ENCODE measurements at places on chromosomes 1 and 21.

- DNase-seq, result no peak
These were observed 479.2 kb upstream of the USP24 start for GRCh38 chr1:55694310-55694801.

DNA sequence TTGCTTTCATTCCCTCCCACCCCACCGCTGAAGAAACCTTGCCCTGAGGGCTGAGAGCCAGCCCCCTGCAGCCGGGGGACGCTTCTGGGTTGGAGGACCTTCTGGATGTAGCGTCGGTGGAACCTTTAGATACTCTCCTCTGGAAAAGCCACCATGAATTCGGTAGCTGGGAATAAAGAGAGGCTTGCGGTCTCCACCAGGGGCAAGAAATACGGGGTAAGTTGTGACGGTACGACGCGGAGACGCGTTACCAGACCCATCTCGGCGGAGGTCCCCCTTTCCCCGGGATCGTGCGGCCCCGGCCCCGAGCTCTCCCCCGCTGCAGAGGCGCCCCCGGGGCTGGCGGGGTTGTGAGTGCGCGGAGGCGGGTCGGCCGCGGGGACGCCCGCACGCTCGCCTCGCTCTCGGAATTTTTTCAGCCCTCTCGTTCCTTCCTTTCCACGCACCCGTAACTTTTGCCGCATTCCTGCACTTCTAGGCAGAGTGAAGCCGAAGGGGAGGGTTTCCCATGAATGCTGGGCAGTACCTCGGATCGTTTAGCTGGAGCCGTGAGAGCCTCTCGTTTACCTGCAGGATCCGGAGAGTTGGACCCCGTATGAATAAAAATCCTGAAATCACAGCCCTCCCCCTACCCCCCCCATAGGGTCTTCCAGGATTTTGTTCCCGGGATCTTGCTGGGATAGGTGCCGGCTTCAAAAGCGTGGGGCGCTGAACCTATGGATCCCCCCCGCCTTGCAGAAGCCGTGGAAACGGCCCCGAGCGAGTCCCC lies 671 bp downstream of the KIF26B start:
- DNase-seq, result no peak

DNA sequence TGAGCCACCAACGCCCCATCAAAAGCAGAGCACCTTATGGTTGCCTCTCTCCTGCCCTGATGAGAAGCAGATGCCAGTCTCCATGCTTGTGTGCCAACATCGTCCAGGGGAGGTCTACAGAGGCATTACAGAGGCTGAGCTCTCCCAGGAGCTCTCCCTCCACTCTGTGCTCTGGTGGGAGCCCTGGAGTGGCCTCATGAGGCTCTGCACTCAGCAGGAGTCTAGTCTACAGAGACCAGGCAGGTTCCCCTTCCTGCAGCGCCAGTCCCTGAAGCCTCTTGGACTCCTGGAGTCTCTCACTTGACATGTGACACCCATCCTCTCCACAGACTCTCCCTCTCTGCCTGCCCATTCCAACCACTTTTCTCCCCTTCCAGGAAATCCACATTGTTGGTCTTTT lies 3.4 kb downstream of the DCST1 start:
- DNase-seq, result no peak

DNA sequence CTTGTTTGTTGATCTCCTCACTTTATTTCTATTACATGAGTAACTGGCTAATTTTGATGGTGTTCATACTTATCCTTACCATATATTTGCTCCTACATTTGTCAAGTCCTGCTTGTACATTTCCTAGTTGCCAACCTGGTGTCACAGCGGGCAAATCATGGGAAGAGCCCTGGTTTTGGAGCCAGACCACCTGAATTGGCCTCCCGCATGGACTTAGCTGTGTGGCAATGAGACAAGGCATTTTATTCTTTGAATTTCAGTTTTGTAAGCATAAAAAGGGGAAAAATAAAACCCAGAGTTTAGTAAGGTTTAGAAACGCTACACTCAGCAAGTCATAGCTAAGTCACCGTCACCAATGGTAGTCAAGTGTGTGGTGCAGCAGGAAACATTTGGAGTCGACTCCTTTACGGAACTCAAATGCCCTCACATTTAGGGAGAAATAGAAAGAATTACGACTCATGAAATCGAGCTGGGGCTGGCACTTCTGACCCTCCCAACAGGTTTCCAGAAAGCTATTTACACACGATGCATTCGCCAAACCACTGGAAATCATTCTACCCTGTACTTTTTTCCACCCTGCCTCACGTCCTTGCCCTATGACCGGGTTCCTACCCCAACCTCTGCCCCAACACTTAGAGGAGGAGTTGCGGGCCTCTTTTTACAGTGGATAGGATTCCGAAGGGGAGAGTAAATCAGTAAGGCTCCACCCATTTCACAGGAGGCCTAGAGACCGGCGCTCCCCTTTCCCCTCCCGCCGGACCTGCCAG lies 492 bp upstream of the PGM1 start:
- DNase-seq, result no peak

DNA sequence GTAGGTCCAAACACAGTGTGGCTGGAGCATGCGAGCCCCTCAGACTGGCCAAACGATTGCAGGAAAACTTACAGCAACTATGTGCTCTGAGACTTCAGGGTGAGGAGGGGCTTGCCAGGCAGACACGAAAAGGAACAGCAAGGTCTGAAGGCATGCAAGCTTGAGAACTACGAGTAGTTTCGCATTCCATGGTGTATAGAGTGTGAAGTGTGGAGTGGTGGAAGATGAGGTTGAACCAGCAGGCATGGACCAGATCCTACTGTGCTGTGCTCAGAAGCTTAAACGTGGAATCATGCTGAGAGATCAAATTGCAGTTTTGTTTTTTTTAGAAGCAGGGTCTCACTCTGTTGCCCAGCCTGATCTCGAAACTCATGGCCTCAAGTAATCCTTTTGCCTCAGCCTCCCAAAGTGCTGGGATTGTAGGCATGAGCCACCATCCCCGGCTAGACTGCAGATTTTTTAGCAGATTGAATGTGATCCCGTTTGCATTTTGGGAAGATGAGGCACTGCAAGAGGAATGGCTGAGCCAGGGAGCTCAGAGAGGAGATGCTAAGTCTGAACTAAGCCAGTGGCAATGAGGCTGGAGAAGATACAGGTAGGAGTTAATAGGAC lies 5.1 kb upstream of the TFAP2E start:
- DNase-seq, result no peak

DNA sequence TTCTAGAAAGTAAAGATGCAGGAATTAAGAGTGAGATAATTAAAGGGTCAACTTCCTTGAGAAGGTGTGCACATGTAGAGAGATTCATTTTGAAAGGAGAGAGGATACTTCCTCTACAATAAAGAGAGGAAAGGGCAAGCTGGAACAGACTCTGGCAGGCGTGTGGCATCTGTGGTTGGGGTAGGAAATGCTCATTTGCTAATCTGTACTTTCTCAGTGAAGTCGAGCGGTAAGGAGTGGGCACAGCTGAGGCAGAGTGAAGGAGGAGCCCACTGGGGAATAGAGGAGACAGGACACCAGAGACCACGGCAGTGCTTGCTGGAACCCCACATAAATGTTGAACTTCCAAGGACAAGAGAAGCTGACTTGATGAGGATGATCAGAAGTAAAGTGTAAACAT lies 49.1 kb downstream of the PCSK9 start:
- no peak for DNase-seq

DNA sequence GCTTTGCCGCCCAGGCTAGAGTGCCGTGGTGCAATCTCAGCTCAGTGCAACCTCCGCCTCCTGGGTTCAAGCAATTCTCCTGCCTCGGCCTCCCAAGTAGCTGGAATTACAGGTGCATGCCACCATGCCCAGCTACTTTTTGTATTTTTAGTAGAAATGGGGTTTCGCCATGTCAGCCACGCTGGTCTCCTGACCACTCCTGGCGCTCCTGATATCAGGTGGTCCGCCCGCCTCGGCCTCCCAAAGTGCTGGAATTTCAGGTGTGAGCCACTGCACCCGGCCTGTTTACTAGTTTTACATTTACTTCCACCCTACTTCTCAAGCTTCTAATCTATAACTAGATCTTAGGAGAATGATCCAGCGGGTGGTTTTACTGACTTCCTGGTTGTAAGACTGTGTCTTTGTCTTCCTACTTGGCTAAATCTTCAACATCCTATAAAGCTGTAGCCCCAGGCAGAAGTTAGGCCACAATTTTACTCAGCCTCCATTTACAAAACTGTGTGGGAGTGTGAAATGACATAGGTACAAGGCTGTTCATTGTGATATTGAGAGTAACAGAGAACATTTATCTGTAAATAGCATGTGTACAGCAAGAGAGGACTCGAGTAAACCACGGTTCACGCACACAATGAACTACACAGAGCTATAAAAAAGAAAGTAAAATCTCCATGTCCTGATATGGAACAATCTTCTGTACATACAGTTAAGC lies 9.6 kb upstream of the POU2F1 start:
- no peak for DNase-seq

- no peak for DNase-seq
These were observed 187.0 kb downstream of the ETS2 start for GRCh38 chr21:38992737-38993136.

DNA sequence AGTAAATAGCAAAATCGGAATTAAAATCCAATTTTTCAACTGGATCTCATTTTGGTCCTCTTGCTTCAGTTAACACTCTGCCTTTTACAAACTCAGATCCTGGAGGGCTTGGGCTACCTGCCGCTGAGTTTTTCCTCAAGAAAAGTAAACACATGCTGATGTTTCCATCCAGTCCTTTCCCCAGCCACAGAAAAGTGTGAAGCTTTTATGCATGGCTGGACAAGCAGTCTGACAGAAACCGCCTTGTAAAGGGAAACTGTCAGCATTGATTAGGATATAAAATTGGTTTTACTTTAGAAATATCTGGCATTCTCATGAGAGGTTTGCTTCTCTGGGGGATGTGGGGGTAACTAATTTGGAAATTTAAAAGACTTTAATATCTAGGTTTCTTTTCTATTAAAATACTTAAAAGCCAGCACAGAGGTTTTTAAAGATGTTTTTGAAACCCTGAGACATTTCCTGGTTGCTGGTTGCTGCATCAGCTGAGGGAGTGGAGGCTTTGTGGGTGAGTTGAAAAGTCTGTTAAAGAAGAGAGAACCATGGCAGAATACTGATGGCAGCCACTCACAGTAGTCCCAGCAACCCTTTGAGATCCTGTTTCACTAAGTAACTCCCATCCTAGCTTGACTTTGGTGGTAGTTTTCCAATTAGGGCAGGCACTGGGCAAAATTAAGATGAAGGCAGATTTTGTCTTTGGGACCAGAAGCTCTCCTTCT lies 238.3 kb downstream of the PAPPA2 start:
- no peak for DNase-seq

GRCh38 chr1:55468142-55468795 lies 253.1 kb upstream of the USP24 start:
- no peak for DNase-seq

GRCh38 chr1:33074193-33074945 lies 6.6 kb upstream of the AZIN2 start:
- no peak for DNase-seq

GRCh38 chr1:89081005-89081404 lies 16.0 kb upstream of the GBP1 start:
- no peak for DNase-seq

- DNase-seq, result no peak
These were observed 5.0 kb downstream of the JMJD4 start for GRCh38 chr1:227729881-227730629.

DNA sequence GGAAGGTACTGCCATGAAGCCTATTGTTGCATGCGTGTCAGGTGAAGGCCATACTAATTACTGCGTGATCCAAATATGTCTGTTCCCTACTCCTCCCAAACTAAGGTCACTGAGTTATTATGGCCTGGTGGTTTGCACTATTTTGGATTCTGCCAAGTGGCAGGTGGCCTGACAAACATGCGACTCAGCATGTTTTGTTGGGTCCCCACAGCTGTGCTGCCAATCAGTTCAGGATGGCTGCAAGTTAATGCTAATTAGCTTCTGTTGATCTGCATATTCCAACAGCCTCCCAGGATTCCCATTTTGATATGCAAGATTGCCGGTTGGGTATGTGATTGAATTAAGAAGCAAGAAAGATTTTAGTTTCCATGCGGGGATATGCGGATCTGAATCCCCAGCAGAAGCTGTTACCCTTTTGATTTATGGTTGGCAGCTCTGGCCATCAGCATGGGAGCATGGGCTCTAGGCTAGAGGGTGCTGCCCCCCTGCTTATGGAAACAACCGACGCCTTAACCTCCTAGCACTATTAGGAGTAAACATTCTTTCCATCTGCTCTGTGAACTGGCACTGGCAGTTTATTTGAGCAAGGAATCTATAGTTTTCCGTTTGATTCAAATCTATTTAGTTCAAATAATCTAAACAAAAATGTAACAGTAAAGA lies 429.8 kb upstream of the C1orf87 start:
- no peak for DNase-seq

DNA sequence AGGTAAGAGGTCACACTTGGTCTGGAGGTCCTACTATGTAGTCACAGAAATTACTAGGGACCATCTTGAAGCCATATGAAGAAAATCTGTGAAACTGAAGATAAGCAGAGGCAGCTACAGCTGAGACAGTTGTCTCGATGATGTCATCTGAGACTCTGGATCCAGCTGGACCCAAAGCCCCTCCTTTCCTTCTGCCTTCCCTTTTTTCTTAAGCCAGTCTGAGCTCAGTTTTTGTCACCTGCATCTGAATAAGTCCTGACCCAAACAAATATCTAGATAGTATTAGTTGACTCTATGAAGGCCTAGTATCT lies 143.3 kb downstream of the ETS2 start:
- DNase-seq, result no peak

DNA sequence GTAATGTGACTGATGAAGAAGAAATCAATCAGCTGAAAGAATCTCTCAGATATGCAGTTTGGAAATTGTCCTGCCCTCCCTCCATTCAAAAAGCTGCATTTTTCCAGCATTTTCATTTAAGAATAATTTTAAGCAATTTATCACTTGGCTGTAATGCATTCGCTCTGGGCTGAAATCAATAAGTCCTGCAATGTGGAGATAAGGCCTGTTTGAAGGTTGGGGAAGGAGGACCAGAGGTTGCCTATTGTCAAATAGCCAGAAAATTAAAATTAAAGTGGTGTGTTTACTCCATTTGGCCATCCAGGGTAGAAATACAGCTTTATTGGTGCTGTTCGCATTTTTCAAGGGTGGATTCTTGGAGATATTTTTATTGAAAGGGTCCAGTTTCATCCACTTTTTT lies 187.6 kb upstream of the NFIA start:
- DNase-seq, result no peak

DNA sequence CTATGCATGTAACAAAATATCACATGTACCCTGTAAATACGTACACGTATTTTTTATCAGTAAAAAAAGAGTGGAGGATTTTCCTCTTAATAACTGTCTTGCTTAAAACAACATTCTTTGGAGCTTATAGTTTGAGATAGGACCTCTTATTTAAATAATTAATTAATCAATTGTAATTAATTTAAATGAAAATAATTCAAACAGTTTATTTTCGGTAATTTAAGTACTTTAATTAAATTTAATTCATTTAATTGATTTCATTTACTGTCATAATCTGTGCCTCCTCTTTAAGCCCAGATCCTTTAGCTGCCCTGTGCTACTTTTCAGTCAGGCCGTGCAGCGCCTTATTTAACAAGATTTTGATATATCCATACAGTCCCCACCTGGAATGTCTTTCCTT lies 427.0 kb downstream of the HLX start:
- no peak for DNase-seq

- DNase-seq, result no peak
These were observed 22.4 kb upstream of the ACTN2 start for GRCh38 chr1:236663934-236664333.
